ENCODE measurements at places on chromosomes 3 and 15. TPM values are rescaled to one million over a fixed set of nuclear protein-coding genes. Genes with fewer than 3 reads are reported as not detected.

- DNase-seq = no peak
Measured at GRCh38 chr3:139482206-139482605, 5.9 kb upstream of the RBP2 start.

Gene LINGO1
- not detected for total RNA-seq

DNA sequence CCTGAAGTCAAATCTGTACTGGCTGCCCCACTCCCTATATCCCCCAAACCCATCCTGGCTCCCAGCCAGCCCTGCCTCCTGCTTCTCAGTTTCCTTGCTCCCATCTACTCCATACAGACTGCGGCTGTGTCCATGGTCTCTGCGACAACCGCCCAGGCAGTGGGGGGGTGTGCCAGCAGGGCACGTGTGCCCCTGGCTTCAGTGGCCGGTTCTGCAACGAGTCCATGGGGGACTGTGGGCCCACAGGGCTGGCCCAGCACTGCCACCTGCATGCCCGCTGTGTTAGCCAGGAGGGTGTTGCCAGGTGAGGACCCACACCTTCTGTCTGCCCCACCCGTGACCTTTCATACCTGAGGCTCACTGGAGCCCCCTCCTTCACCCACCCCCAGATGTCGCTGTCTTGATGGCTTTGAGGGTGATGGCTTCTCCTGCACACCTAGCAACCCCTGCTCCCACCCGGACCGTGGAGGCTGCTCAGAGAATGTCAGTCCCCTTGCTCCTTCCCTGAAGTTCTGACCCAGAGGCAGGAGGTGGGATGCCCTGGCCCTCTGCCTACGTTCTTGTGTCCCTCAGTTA lies 14.7 kb downstream of the STAB1 start:
- DNase-seq = no peak

- peak; percentile 90 for DNase-seq
Measured at GRCh38 chr3:111910806-111911205, 51.7 kb downstream of the PHLDB2 start.

DNA sequence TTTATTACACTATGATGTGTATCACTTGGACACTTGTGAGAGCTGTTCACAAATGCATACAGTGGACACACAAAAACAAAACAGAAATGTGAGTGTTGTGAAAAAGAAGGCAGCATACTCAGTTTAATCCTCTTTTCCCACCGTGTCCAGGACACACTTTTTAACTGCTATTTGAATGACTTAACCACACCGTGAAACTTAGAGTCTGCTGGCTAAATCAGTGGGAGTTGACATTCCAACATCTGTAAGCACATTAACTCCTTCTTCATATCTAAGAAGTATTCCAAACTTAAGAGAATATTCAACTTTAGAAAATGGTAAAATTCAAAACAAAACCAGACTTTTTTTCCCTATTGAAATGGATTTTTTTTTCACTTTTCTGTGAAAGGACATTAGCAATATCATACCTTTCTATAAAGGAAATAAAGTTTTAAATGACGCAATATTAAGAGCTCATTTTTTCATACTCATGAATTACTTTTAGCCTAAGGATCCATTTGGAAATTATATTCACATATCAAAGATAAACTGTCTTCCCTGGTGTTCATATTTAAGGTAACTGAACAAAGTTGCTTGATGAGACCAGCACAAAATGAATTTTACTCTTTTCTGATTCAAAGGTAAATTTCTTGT lies 316.6 kb downstream of the RBMS3 start:
- DNase-seq = peak; percentile 64

DNA sequence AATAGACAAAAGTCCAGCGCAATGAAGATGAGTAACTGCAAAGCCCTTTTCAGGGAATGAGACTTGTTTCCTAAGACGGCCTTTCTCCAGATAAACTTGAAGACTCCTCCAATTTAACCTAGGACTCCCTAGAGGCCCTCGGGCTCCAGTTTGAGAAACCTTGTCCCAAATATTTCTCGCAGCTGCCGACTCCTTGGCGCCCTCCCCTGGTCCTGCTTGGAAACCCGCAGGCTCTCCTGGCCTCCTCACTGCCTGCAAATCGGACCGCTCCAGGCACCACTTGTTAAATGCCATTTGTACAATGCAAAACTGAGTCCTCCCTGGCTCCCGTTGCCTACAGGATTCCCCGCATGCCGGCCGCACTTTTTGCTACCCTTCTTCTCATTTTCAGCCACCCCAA lies 36.8 kb downstream of the MUC4 start:
- peak; percentile 37 for DNase-seq

- no peak for DNase-seq
Measured at GRCh38 chr3:117226932-117227331, 517.4 kb downstream of the TUSC7 start.

Gene GRK7
- total RNA-seq = not detected

DNA sequence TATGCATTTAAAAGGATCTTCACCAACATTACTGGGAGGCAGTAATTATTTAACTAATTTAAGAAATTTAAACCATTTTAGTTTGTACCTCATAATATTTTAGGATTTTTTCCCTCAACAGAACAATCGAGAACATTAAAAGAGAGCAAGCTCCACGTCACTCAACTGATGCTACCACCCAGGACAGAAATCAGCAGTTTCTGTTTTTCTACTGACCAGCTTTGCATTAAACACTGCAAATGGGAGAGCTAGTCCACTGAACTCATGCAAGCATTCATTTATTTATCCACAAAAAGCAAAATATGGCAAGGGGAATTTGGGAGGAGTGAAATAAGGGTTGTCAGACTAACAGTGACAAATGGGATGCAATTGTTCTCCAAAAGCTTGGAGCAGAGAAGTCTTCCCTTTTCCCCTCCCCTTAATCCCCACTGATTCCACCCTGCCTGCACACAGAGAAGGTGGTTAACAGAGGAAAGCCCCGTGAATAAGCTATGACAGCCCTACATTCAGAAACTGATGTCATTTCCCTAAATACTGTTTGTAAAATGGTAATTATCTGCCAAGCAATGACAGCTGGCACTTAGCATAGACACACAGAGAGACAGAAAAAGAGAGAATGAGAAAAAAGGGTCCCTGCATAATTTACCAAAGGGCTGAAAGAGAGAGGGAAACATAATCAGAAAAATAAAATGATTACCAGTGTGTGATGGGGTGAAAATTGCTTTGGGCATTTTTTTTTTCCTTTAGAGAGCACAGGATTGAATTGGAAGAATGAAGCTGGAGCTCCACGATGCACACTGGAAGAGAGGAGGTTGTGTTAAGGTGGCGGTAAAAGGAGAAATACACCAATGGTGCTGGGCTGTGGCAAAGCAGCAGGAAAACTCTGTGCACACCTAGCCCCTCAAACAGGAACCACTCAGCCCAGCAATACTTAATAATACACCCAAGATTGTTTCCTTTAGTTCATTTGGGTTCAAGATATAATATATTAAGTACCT lies 777.4 kb downstream of the TUSC7 start:
- no peak for DNase-seq

GRCh38 chr3:58706395-58707167 lies 40.0 kb upstream of the FAM3D start:
- DNase-seq = no peak

- DNase-seq = no peak
Measured at GRCh38 chr3:47151836-47152235, 12.1 kb downstream of the SETD2 start.

GRCh38 chr15:89575656-89576416 lies 567 bp downstream of the TICRR start:
- peak; percentile 18 for DNase-seq

DNA sequence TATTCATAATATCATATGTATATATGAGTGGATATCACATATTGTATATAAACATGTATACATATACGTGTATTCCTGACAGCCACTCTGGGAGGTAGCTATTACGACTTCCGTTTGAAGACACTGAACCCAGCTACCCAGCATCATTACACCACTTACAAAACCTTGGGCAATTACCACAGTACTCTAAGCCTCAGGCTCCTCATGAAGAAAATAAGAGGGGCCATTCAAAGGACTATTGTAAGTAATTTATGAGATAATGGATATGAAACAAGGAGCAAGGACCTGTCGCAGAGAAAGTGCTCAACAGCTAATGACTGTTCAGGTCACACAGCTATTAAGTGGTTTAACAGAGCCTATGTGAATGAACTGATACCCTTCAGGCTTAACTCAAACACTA lies 52.4 kb downstream of the KCNMB2 start:
- DNase-seq = no peak

GRCh38 chr15:87597346-87598052 lies 659.0 kb downstream of the NTRK3 start:
- DNase-seq = peak; percentile 26

GRCh38 chr3:61966200-61966599 lies 404.8 kb downstream of the PTPRG start:
- no peak for DNase-seq

DNA sequence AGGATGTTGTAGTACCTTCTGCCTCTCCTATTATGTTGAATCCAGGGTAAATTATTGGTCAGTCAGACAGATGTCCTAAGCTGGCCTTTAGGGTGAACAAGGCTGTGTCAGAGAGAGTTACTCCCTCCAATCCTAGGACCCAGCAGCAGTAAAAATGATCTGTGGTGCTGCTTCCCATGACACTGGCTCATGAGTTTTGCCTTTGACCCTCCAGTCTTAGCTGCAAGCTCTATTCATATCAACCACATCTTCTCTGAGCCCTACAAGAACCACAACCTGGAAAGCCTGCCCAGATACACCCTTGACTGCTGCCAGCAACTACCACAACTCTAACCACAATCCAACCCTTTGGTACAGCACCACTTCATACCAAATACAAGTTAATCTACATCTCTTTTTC lies 27.2 kb upstream of the PHLDB2 start:
- DNase-seq = peak; percentile 66

DNA sequence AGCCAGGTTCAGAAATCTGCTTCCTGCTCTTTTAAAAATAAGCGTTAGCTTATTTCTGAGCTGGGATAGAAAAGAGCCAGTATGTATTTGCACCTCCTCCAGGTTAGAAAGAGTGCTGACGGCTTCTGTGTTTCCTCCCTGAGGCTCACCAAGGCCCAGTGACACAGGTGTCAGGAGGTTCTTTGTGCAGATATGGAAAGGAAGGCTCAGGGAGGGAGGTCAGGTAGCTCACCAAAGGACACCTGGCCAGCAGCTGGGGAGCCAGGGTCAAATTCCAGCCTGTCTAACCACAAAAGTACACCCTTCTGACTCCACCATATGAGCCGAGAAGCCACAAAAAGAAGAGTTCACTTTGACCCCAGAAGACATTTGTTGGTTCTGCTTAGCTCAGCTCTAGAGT lies 201.0 kb upstream of the WNT5A start:
- DNase-seq = no peak

Gene CPNE4
- total RNA-seq = not detected

Gene CCR1
- total RNA-seq = under 0.01 TPM

Gene GPR176
- total RNA-seq = 120 TPM

GRCh38 chr3:121064121-121064520 lies 156.1 kb downstream of the STXBP5L start:
- no peak for DNase-seq

DNA sequence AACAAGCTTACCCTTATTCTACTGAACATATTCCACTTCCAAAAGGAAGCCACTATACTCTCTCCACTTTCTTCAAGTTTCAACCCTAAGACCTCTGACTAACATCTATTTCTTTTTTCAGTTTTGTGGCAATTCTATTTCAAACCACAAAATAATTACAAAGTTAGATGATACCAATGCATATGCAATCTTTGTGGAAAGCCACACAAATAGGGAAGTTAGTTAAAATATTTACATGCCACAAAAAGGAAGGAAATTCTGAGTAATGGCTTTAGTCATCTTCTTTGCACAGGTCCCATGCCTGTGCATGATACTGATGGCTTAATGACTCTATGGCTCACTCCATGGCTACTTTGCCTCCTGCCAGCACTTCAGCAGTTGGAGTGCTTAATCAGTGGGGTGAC lies 57.0 kb upstream of the MCTP2 start:
- peak; percentile 43 for DNase-seq

DNA sequence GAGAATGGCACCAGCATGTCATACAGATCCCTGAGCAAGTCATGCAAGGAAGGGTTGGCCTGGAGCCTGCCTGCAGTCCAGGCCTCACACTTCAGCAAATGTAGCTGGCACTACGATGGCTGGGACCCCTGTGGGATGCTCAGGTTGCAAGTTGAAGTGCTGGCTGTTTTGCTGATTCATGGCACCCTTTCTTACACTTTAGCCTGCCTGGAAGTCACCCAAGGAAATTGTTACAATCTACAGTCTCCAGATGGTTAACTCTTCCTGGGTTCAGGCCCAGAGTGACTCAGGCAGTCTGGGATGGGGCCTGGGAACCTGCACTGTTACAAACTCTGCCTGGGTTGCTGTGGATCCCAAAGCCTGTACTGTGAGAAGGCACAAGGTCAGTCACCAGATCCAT lies 91.0 kb upstream of the SLC6A11 start:
- DNase-seq = no peak

Gene TRAIP
- total RNA-seq = 3.5 TPM

DNA sequence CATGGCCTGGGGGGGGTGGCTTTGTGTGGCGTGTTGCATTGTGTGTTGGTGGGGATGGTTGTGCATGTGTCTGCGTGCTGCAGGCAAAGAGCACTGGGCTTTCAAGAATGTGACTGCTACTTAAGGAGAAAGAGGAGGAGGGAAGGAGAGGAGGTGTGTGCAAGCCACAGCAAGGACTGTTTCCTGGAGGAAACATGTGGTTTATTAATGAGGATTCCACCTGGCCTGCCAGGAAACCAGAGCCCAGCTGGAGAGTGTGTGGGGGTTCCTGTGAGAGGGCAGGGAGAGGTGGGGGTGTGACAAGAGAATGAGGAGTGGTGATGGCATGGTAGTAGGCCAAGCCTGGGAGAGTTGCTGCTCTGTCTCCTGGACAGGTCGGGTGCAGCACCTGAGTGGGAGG lies 258.1 kb upstream of the ROPN1 start:
- DNase-seq = no peak

Gene GPR149
- not detected for total RNA-seq

GRCh38 chr15:37783290-37783689 lies 151.2 kb upstream of the TMCO5A start:
- DNase-seq = no peak

GRCh38 chr15:87753539-87753938 lies 503.0 kb downstream of the NTRK3 start:
- DNase-seq = no peak

Gene SLC28A1
- total RNA-seq = not detected

Gene TTC21A
- 3.9 TPM for total RNA-seq

DNA sequence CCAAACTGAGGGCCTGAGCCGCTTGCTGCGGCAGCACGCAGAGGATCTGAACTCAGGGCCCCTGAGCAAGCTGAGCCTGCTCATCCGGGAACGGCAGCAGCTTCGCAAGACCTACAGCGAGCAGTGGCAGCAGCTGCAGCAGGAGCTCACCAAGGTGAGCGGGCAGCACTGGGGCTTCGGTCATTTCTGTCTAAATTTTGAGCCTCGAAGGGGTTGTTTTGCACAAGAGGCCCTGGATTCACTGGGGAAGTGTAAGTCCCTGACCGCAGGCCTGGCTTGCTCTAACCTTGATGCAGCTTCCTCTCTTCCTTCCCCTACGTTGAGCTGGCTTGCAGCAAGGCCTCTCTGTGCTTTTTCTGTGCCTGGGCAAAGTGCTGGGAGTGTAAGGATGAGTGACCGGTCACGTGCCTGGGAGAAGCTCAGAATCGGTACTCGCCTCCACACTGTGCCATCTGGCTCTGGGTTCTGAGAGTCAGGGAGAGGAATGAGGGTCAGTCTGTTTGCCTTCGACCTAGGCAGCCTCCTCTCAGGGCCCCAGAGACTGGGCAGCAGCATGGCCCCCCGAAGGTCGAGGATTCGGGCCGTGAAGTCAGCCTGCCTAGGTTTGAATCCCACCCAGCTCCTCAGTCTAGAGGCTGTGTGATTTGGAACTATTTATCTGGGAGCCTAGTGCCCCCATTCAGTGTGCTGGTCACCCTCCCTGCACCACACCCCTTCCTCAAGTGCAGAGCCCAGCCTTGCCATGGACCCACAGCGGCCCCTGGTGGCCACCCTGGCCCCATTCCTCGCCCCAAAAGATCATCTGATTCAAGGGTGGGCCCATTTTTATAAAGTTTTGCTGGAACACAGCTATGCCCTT lies 1.4 kb downstream of the FES start:
- DNase-seq = peak; percentile 70

Gene DCLK3
- total RNA-seq = under 0.01 TPM

Measured in fibroblast of villous mesenchyme (primary cell).